HL-60 (cell line): ENCODE measurements at places on chromosomes 6 and 20.

DNA sequence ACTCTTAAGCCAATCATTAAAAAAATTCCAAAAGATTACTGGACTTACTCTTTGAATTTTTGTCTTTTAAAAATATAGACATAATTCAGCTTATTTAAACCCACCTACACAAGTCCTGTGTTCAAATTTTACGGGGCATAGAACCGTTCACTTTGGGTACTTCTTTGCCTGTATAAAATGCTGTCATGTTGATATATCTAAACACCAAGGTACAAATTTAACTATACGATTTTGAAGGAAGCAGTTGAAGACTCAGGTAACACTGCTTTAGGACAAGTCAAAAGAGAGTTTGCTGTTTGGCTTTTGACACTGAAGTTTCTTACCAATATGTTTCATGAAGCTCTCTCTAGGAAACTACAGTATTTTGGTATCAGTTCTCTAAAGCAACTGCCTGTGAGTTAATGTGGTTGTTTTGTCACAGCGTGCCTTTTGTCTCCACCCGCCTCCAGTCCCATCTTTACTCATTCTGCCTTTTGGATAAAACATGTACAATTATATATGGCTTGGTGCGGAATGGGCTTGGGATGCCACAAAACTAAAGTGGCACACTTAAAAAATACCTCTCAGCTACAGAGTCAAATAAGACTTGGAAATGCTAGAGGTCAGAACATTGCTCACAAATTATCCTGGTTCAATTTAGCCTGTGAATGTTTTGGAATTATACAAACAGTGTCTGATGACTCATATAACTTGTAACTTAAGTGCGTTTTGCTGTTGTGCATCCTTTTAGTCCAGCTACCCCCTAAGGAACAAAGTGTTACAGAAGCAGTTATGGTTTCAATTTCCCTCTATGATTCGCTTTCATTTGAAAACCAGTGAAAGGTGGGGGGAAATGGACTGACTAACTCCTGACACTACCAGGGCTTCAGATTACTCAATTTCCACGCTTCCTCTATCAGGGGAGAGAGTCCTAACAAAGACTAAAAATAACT lies 38.7 kb downstream of the RGS17 start:
- DNase-seq = no peak

DNA sequence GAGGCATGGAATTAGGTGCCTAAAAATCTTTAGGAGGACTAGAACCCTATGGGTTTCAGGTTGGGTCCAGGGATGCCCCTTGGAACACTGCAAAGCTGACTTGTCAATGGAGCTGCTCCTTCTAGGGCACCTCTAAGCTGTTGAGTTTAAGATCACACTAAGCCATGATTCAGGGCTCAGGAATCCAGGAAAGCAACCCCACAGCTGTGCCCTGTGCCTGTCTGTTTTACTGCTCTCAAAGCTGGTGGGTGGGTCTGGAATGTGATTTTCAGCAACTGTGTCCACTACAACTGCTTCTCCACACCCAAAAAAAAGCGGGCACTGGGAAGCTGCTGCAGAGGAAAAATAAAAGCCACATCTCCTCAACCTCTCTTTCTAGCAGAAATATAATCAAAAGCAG lies 310.4 kb upstream of the MOCS1 start:
- no peak for DNase-seq

- no peak for DNase-seq
Measured at GRCh38 chr6:17390276-17390675, 3.1 kb upstream of the CAP2 start.

GRCh38 chr6:25113436-25113835 lies 165.7 kb upstream of the CARMIL1 start:
- no peak for DNase-seq

GRCh38 chr6:72374857-72375256 lies 247.0 kb upstream of the KCNQ5 start:
- DNase-seq = no peak
